ENCODE measurements at places on chromosomes 12 and 14. TPM values are rescaled to one million over a fixed set of nuclear protein-coding genes. Genes with fewer than 3 reads are reported as not detected.

Gene MAP1LC3B2
- 2.7 TPM for total RNA-seq

Gene SVOP
- not detected for total RNA-seq

DNA sequence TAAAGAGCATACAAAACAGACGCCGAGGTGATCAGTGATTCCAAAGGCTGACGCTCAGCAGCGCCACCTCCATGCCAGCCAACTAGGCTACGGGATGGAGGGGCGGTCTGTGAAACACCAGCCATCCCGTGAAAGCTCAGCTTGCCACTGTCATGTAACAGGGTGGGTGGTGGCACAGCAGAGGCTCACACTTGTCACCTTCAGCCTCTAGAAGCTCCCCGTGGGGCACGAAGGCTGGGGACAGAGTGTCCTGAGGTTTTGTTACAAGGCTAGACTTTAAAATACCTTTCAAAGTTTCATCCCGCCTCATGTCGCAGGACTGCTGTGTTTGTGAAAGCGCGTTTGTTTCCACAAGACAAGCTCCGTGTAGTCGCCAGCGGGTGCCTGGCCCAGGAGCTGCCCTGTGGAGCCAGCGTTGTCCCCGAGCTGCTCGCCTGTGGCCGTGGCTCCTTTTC, 20.7 kb downstream of the XRCC3 start:
- DNase-seq = no peak

- no peak for DNase-seq
Measured at GRCh38 chr12:59010118-59010517, 89.8 kb upstream of the LRIG3 start.

Data from Caki2 (cell line).